ENCODE measurements at places on chromosomes 2 and 18.

DNA sequence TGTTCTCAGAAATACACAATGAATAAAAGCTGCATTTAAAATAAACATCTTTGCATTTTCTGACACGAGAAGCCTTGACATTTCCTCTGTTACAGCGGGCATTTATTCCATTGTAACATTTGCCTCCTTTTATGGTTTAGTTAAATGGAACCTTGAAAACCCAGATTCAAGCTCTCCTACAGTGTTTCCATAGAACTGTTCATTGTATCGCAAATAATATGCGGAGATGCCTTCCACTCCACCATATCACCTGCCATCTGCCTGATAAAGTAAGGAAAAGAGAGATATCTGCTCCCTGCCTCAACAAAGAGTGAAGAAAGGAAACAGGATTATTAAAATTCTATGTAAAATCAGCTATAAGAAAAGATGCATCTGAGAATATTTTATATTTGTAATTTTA lies 69.8 kb downstream of the CDH19 start:
- DNase-seq: no peak

DNA sequence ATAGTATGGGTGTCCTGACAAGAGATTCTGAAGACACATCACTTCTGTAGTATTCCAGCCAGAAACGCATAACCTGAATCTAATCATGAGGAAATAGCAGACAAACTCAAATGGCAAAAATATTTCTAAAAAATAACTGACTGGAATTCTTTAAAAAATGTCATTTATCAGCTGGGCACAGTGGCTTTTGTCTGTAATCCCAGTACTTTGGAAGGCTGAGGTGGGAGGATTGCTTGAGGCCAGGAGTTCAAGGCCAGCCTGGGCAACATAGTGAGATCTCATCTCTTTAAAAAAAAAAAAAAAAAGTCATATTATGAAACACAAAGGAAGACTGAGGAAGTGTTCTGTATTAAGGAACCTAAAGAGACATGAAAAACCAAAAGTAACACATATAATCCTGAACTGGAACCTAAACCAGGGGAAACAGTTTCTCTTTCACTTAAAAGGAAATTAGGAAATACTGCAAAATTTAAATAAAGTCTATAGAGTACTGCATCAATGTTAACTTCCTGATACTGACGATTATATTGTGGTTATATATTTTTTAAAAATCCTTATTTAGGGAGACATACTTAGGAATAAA lies 29.9 kb downstream of the SESTD1 start:
- no peak for DNase-seq

DNA sequence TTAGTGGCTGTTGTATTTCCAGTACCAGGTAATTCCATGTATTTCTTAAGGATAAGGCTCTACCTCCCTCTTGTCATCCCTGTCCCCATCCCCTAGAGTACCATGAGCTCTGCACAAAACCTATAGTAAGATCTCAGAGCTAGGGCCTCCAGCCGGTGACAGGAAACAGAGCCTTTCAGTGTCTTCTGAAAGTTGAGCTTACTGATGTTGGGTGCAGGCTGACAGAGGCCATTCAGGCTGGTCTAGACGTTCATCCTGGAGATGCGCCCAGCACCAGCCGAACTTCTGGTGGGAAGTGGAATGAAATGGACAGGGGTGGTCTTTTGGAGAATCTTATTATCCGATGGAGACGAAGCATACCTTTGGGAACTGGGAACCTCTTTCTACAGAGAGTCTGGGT lies 16.7 kb upstream of the LYPD6B start:
- no peak for DNase-seq

DNA sequence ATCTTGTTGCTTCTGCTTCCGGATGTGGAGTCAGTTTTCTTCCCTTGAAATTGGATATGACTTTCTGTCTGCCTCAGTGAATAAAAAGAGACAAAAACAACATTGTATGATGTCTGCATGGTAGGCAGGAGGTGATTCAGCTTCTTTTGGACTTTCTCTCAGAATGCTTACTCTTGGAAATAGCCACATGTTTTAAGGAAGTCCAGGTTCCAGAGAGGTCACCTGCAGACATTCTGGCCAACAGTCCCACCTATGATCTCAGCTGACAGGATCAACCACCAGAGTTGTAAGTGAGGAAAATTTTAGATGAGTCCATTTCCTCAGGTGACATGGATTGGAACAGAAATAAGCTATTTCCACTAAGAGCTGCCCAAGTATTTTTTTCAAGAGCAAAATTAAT lies 508.7 kb upstream of the FAM98A start:
- no peak for DNase-seq

- DNase-seq: no peak
Measured at GRCh38 chr2:165060411-165060810, 105.1 kb upstream of the SLC38A11 start.

Measured in fibroblast of skin of left quadriceps (primary cell).